ENCODE measurements at places on chromosomes 3 and 15.
A peak's percentile ranks its signal among the peaks of the same experiment; 100 is the strongest.

DNA sequence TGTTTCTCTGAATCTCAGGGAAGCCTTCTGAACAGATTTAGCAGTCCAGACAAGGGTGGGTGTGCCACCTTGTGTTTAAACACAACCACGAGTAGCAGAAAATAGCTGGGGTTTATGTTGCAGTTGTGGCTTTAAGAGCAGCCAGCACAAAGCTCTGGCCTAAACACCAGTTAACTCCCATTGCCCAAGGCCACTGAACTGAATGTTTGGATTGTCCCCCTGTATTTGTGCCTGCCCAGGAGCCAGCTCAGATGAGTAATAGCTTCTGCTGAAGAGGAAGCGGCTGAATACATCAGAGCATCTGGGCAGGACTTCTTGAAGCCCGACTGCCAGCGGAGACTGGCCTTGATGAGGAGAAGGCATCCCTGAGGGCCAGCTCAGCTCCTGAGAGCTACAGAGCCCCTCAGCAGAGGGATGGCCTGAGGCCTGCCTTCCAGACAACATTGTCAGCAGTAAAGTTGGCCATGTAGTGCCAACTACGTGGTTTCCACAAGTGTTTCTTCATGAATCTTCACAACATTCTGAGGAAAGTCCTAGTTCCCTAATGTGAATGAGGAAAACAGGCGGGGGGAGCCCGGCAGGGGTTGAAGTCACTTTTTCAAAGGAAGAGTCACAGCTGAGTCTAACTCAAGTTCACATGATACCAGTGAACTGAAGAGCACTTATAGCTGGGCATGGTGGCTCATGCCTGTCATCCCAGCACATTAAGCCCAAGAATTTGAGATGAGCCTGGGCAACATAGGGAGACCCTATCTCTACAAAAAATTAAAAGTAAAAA, 65.8 kb upstream of the ZBTB38 start:
- H3K27ac ChIP-seq = no peak overlapping the region
- H3K36me3 ChIP-seq = no peaks in the 10 kb centered on the region
- no peaks in the 10 kb centered on the region for H3K27me3 ChIP-seq
- no peak for DNase-seq
- no peak overlapping the region for H3K4me3 ChIP-seq
- H3K4me1 ChIP-seq = no peaks in the 10 kb centered on the region

- peaks cover 8% of the 10 kb centered on the region for H3K4me1 ChIP-seq
- no peak overlapping the region for H3K27ac ChIP-seq
- H3K4me3 ChIP-seq = no peak overlapping the region
Observed at GRCh38 chr3:119013951-119014350, 20.7 kb downstream of the IGSF11 start.

DNA sequence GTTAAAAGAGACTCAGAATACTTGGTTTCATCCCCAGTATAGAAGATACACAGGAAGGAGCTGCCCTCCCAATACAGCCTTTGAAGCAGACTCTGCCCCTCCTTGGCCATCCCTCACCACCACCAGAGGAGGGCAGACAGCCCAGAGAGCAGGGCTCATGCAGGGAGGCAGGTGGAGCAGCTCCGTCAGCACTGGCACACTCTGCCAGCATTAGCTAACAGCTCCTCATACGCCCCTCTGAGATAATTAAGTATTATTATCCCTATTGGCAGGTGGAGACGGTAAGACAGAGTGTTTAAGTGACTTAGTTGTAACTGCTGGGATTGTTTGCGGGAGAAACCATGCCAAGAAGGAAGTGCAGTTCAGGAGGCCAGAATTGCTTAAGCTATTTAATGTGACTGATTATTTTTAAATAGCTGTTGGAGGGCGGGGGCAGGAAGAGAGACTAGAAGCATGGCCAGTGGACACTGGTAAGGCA, 434.0 kb downstream of the EPHB1 start:
- peak; percentile 35 for DNase-seq
- H3K4me1 ChIP-seq = peaks cover 9% of the 10 kb centered on the region
- H3K36me3 ChIP-seq = no peaks in the 10 kb centered on the region
- no peak overlapping the region for H3K4me3 ChIP-seq
- H3K27me3 ChIP-seq = no peaks in the 10 kb centered on the region

DNA sequence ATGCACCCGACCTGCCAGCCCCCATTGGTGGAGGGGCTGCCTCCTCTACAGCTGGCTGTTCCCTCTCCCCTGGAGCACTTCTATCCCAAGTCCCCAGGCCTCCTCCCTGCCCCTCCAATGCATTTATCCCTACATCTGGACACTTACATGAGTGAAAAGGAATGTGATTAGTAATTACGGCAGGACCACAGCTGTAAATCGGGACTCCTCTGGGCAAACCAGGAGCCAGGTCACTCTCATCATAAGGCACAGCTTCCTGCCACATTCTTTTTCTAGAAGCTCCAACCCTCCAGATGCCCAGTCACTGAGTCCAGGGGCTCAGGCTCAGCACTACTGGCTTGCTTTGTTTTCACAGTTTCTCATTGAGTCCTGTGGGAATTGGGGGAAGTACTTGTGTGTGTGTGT, 54.3 kb downstream of the IL20RB start:
- H3K4me1 ChIP-seq = no peaks in the 10 kb centered on the region
- DNase-seq = no peak
- H3K27me3 ChIP-seq = no peaks in the 10 kb centered on the region
- no peak overlapping the region for H3K4me3 ChIP-seq

DNA sequence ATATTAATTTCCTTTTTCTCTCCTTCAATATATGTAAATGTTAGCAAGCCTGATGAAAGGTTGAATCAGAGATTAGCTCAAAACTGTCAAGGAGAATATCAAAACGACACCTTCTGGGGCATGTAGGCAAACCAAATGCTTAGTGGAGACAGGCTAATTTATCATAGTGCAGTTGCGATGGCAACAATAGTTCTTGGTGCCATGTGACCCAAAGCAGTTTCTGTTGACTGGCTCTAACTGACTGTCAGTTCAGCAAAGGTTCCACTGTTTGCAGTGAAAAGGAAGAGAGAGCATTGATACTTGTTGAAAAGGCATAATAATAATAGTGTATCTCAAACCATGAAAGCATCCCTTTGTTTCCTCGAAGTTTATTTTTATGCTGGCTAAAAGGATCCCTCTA, 513.9 kb downstream of the NLGN1 start:
- H3K4me1 ChIP-seq = peaks cover 34% of the 10 kb centered on the region
- H3K27ac ChIP-seq = no peak overlapping the region
- no peak overlapping the region for H3K4me3 ChIP-seq
- no peak for DNase-seq
- no peaks in the 10 kb centered on the region for H3K36me3 ChIP-seq

- H3K27ac ChIP-seq = no peak overlapping the region
- no peaks in the 10 kb centered on the region for H3K4me1 ChIP-seq
- H3K27me3 ChIP-seq = no peaks in the 10 kb centered on the region
- H3K36me3 ChIP-seq = no peaks in the 10 kb centered on the region
- H3K4me3 ChIP-seq = no peak overlapping the region
Observed at GRCh38 chr15:29770796-29771195, 51.5 kb downstream of the TJP1 start.

DNA sequence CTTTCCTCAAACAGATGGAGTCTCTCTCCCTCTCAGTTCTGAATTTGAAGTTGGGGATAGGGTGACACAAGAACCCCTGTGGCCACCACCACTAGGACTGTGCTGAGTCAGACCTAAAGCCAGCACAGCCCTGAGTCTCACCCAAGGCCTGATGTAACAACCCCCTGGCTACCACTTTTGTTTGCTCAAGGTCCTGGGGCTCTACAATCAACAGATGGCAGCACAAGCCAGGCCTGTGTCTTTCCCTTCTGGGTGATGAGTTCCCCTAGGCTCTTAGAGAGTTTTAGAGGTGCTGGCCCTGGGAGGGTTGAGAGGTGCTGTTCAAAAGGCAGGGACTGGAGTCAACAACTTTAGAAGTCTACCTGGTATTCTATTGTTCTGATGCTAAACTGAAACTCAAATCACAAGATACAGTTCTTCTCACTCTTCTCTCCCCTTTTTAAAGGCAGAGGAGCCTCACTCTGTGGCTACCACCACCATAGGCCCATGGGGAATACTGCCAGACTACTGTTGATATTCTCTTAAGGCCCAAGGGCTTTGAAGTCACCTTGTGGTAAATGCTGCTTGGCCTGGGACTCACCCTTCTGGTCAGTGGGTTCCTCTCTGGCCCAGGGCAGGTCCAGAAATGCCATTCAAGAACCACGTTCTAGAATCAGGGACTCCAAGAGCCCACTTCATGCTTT, 6.5 kb downstream of the OR5K4 start:
- no peaks in the 10 kb centered on the region for H3K4me1 ChIP-seq
- no peak for DNase-seq
- H3K27me3 ChIP-seq = no peaks in the 10 kb centered on the region
- H3K4me3 ChIP-seq = no peak overlapping the region
- H3K27ac ChIP-seq = no peak overlapping the region

GRCh38 chr3:124570232-124570631, 160.0 kb upstream of the UMPS start:
- no peaks in the 10 kb centered on the region for H3K27me3 ChIP-seq
- H3K4me1 ChIP-seq = no peaks in the 10 kb centered on the region
- H3K36me3 ChIP-seq = no peaks in the 10 kb centered on the region
- no peak overlapping the region for H3K27ac ChIP-seq

DNA sequence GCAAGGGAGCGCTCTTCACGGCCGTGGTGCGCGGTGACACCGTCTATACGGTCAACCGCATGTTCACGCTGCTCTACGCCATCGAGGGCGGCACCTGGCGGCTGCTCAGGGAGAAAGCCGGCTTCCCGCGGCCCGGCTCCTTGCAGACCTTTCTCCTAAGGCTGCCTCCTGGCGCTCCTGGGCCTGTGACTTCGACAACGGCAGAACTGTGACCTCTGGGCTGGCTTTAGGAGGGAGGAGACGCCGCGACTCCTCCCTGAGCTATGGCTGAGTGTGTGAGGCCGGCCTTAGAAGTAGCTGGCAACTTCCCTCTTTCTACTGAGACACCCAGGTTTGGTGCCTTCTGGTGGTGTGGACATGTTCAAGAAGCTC, 1.4 kb downstream of the KBTBD13 start:
- H3K36me3 ChIP-seq = no peaks in the 10 kb centered on the region
- peak; percentile 77 for DNase-seq
- H3K27ac ChIP-seq = no peak overlapping the region
- H3K27me3 ChIP-seq = peaks cover 67% of the 10 kb centered on the region

DNA sequence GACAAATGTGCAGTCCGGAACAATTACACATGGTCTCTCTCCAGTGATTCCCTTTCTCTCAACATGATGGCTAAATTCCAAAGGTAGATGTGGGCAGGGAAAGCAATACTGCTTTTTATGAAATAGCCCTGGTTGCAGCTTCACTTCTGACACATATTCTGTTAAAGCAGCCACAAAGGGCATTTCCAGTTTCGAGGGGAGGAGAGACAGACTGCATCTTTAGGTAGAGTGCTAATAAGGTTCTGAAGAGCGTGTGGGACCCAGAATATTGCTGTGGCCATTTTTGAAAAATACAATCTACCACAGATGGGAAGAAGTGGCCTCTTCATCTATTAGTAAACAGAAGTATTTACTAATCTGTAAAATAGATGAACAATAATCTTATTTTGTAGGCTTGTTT, 139.3 kb upstream of the PEX5L start:
- no peak overlapping the region for H3K4me3 ChIP-seq
- H3K36me3 ChIP-seq = no peaks in the 10 kb centered on the region
- H3K27ac ChIP-seq = no peak overlapping the region
- H3K4me1 ChIP-seq = peaks cover 16% of the 10 kb centered on the region
- H3K27me3 ChIP-seq = no peaks in the 10 kb centered on the region

GRCh38 chr15:53009093-53009492, 219.0 kb upstream of the ONECUT1 start:
- DNase-seq = no peak
- no peaks in the 10 kb centered on the region for H3K27me3 ChIP-seq
- no peak overlapping the region for H3K4me3 ChIP-seq
- no peaks in the 10 kb centered on the region for H3K4me1 ChIP-seq

- H3K4me1 ChIP-seq = peaks cover 17% of the 10 kb centered on the region
- H3K27ac ChIP-seq = no peak overlapping the region
- DNase-seq = peak; percentile 60
- H3K27me3 ChIP-seq = no peaks in the 10 kb centered on the region
- H3K36me3 ChIP-seq = no peaks in the 10 kb centered on the region
Observed at GRCh38 chr3:141412936-141413354, 44.6 kb downstream of the ZBTB38 start.

GRCh38 chr3:41424543-41425300, 225.4 kb downstream of the CTNNB1 start:
- DNase-seq = no peak
- no peaks in the 10 kb centered on the region for H3K27me3 ChIP-seq
- H3K36me3 ChIP-seq = no peaks in the 10 kb centered on the region
- no peak overlapping the region for H3K27ac ChIP-seq

DNA sequence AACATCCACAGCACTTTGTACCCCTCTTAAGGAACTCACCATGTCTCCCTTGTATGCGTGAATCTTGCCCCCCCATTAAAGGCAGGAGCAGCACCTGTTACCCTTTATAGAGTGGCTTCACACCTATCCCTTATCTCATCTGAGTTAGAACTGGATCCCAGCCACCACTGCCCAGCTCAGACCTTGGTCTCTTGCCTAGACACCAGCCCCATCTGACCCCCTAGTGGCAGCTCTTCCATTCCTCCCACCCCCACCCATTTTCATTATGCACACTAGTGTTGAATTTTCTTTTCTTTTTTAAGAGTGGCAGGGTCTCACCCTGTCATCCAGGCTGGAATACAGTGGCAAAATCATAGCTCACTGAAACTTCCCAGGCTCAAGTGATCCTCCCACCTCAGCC, 3.2 kb upstream of the ZFYVE19 start:
- peaks cover 13% of the 10 kb centered on the region for H3K4me1 ChIP-seq
- H3K36me3 ChIP-seq = no peaks in the 10 kb centered on the region
- no peak overlapping the region for H3K27ac ChIP-seq
- DNase-seq = no peak
- H3K4me3 ChIP-seq = no peak overlapping the region

- no peaks in the 10 kb centered on the region for H3K27me3 ChIP-seq
- H3K36me3 ChIP-seq = no peaks in the 10 kb centered on the region
- peaks cover 9% of the 10 kb centered on the region for H3K4me1 ChIP-seq
- no peak for DNase-seq
- no peak overlapping the region for H3K4me3 ChIP-seq
- H3K27ac ChIP-seq = no peak overlapping the region
Observed at GRCh38 chr3:15977090-15977489, 179.3 kb upstream of the ANKRD28 start.

GRCh38 chr3:22063500-22063899, 312.5 kb upstream of the ZNF385D start:
- no peaks in the 10 kb centered on the region for H3K36me3 ChIP-seq
- H3K4me3 ChIP-seq = no peak overlapping the region
- no peak overlapping the region for H3K27ac ChIP-seq
- H3K27me3 ChIP-seq = no peaks in the 10 kb centered on the region
- no peak for DNase-seq
